ENCODE measurements at places on chromosomes 11 and 22.

GRCh38 chr11:87754685-87755084, 420.6 kb downstream of the RAB38 start:
- no peak for DNase-seq

DNA sequence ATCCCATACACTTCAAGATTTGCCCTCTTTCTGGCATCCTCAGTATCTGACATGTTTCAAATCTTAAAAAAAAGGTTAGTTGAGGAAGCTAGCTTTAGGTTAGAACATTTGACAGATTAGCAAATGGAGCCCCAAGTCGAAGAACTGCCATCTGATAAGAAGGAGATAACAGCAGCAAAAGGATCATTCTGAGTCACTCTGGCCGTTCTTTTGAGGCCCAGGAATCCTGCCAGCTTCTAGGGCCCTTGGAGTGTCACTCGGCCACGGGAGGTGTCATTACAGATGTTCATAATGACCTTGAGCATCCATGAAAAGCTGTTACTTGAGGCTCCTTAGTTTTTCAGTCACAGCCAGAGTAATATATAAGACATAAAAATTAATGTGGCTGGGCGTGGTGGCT, 132.1 kb upstream of the RASSF10 start:
- DNase-seq = no peak

DNA sequence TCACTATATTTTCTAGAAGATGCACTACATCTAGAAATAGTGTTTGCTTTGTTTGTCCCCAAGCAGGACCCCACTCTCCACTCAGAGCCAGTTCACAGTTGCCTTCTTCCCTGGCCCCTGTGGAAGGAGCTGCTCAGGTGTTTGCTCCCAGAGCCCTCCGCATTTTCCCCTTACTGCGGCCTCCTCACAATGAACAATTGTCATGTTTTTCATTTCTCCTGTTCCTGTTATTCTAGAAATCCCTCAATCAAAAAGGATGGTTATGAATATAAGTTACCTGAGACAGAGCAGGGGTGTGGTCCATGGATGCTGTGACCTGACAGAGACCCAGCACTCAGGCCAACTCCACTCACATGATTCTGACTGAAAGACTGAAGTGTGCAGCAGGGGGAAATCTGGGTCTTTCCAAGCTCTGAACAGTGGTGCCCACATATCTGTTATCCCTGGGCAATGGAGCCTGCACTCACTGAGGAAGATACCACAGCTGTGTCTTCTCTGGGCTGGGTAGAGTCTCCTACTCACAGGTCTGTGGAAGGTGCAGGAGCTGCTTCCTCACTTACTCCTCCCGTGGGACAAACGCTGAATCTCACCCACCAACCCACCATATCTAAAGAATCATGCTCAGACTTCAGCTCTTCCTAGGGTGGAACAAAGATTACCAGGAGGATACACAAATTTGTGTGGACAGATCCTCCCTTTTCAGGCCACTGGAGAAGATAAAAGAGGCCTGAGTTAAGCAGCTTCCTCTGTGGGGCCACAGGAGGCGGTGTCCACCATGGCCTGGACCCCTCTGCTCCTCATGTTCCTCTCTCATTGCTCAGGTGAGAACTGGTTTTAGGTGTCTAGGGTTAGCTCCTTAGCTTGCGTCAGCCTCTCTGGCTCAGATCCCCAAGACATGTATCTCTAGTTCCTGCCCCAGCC, 87.1 kb upstream of the TOP3B start:
- no peak for DNase-seq

- DNase-seq = no peak
Observed at GRCh38 chr22:33741025-33741424, 179.3 kb downstream of the LARGE1 start.

GRCh38 chr11:102926961-102927623, 28.4 kb downstream of the MMP13 start:
- no peak for DNase-seq

DNA sequence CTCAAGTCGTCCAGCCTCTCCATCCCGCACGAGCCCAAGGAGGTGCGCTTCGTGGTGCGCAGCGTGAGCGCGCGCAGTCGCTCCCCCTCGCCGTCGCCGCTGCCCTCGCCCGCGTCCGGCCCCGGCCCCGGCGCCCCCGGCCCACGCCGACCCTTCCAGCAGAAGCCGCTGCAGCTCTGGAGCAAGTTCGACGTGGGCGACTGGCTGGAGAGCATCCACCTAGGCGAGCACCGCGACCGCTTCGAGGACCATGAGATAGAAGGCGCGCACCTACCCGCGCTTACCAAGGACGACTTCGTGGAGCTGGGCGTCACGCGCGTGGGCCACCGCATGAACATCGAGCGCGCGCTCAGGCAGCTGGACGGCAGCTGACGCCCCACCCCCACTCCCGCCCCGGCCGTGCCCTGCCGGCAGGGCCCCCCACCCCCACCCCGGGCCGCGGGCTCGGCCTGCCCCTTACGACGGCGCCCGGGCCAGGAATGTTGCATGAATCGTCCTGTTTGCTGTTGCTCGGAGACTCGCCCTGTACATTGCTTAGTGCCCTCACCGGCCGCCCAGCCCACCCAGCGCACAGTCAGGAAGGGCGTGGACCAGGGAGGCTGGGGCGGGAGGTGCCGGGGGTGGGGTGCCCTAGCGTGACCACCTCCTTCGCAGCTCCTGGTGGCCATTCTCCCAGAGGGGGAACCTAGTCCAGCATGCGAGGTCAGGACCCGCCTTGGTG, 6.9 kb upstream of the ACR start:
- peak; percentile 25 for DNase-seq

GRCh38 chr22:37075822-37076433, 24.4 kb downstream of the KCTD17 start:
- no peak for DNase-seq

- peak; percentile 66 for DNase-seq
Observed at GRCh38 chr11:116454020-116454645, 318.7 kb downstream of the BUD13 start.

DNA sequence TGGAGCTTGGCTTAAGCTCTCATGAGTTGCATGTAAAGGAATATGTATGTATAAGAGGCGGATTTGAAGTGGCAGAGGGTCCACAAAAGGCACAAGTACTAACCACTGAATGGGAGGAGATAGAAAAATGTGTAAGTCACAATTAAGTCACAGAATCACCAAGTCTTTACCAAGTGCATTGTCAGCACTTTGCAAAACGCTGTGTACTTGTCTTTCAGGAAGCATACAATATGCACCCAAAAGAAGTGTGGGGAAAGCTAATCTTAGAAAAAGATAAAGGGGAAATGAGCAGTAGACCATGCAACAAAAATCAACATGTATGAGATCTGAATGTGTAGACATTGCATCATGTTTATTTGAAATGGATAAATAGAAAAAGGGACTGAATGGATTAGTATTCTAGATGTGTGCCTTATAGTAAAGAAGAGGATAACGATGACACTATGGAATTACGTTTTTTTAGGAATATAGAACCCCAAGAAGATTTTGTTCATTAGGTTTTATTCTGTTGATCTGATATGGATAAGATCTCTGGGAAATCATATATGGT, 4.5 kb downstream of the CNTF start:
- no peak for DNase-seq

GRCh38 chr11:47534704-47535251, 18.2 kb downstream of the CELF1 start:
- no peak for DNase-seq

GRCh38 chr11:124109377-124109776, 5.9 kb upstream of the VWA5A start:
- DNase-seq = no peak

- no peak for DNase-seq
Observed at GRCh38 chr11:116300232-116300631, 472.6 kb downstream of the BUD13 start.

GRCh38 chr11:26878959-26879581, 114.8 kb upstream of the FIBIN start:
- DNase-seq = no peak

- DNase-seq = peak; percentile 89
Observed at GRCh38 chr11:59135648-59136461, 6.8 kb upstream of the FAM111A start.

- DNase-seq = no peak
Observed at GRCh38 chr11:44886790-44887140, 63.9 kb downstream of the TP53I11 start.

DNA sequence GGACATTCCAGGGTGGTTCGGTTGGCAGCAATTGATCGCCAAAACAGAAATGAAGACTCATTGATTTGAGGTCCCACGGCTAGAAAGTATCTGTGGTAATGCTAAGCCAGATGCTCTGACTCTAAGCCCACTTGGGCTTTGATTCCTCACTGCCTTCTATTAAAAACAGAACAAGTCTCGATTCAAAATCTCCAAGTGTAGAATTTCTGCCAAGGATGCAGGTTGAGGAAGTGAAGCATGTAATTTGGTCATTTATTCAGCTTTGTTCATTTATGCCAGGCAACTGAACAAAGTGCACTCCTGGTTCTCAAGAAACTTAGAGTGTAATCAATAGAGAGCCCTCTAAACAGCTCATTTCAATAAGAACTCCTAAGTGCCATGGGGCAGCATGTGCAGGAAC, 2.3 kb upstream of the CEP295 start:
- no peak for DNase-seq

DNA sequence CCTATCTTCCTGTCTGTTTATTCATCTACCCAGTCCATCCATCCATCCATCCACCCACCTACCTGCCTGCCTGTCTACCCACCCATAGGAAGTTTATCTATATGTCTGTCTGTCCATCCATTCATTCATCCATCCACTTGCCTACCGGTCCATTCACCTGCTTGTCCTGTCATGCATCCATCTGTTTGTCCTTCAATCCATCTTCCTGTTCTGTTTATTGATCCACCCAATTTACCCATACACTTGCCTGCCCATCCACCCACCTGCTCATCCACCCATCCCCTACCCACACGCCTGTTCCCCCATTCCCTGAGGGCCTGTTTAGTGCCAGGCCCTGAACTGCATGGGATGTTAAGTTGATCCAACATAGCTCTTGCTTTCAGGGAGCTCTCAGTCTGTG, 18.4 kb downstream of the PARVG start:
- DNase-seq = no peak

GRCh38 chr11:134742224-134742612, 330.2 kb upstream of the B3GAT1 start:
- no peak for DNase-seq

- no peak for DNase-seq
Observed at GRCh38 chr11:34997952-34998528, 81.6 kb downstream of the PDHX start.

- DNase-seq = no peak
Observed at GRCh38 chr22:21949948-21950347, 2.7 kb downstream of the PPM1F start.

GRCh38 chr11:78659326-78660270, 84.9 kb upstream of the NARS2 start:
- DNase-seq = no peak

DNA sequence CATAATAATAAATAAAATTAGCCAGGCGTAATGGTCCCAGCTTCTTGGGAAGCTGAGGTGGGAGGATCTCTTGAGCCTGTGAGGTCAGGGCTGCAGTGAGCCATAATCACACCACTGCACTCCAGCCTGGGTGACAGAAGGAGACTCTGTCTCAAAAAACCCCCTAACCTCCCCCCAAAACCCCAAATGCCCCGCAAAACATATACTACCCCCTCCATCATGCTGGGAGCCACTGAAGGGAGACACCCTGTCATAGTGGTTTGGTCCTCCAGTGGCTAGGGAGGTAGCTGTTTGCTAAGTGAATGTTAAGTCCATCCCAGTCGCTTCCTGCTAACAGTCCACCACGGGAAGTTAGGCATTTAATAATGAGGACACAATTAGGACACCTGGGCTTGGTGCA, 125.0 kb downstream of the ABTB2 start:
- no peak for DNase-seq

DNA sequence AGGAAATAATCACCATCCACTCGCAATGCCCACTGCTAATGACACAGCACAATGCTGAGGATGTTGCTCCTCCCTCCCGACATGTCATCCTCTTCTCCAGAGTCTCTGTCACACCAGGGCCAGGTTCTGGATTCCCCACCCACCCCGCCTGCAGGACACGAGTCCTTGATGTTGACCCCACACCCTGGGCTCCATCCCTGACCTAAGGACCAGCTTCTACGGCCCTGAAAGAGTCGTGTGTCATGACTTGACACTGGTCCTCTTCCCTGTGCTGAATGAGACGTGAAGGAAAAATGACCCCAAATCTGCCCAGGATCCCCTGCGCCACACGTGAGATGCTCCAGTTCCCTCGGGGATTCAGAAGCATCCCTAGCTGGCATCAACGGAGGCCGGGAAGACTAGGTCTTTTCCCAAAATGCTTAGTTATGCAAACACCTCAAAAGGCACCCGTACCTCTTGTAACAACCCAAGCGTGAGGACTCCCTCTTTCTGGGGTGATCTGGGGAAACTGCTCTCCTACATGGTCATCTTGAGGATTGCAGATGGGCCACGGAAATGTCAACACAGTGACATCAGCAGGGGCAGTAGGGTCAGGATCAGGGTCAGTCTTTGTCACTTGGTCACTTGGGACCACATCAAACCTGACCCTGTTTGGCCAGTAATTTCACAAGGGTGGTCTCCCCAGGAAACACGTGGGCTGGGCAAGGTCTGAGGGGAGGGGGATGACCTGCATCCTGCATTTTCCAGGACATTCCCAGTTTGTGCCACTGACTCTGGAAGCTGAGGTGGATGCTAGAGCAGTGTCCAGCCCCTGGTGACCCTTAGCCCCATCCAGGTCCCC, 42.0 kb downstream of the IGLL5 start:
- no peak for DNase-seq

DNA sequence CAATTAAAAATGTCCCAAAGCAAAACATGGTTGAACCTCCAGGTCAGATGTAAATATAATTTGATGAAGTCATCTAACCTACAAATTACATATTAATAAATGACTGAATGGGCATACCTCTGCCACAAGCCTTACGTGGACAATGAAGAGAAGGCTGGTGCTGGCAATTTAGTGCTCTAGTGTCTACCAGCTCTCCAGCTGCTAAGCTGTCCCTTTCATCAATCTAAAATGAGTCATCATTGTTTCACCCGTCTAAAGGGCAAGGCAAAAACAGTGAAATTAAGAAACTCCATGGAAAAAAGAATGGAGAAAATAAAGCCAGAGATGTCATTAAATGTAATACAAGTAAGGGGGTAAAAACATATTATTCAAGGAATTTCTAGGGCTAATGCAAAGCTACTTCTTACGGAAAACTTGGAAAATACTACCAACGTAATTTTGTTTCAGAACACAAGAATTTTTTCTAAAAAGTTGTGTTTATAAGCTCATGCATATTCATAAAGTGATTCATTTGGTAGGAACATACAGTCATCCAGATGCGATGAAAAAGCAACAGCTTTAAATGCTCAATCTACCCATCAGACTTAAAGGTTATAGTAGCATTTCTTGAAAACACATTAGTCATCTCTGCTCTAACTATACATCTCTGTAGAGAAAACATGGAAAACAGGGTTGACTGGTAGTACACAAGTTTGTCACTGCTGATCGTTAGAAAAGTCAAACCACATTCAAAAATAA, 71.5 kb downstream of the SIK3 start:
- DNase-seq = no peak

GRCh38 chr22:50436841-50437341, 37.9 kb downstream of the SBF1 start:
- no peak for DNase-seq

- no peak for DNase-seq
Observed at GRCh38 chr11:18804199-18804999, 12.8 kb upstream of the PTPN5 start.

Measured in left colon (tissue), 2 donors.